Inflammatory macrophage treated with lipopolysaccharide for 4 hours (primary cell): ENCODE measurements at places on chromosomes 6 and 20.
A peak's percentile ranks its signal among the peaks of the same experiment; 100 is the strongest.

- DNase-seq: no peak
Measured at GRCh38 chr20:49747707-49748524, 34.2 kb upstream of the B4GALT5 start.

DNA sequence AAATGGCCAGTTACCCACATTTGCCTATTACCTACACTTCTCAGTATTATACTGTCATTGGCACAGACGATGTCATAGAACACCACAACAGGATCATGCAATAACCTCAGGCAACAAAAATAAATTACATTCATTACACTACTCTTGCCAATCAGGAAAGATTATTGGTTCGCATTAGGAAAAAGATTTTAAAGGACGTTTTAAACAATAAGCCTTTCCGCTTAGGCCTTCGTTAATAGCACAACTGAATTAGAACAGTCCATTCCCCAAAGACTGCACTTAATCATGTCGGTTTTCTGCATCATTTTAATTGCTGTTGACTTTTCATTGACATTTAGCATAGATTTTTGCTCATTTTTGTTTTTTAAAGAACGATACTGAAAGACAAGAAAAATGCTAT lies 912 bp upstream of the SENP6 start:
- DNase-seq: no peak

GRCh38 chr20:57126481-57127092 lies 139.9 kb downstream of the BMP7 start:
- DNase-seq: no peak

DNA sequence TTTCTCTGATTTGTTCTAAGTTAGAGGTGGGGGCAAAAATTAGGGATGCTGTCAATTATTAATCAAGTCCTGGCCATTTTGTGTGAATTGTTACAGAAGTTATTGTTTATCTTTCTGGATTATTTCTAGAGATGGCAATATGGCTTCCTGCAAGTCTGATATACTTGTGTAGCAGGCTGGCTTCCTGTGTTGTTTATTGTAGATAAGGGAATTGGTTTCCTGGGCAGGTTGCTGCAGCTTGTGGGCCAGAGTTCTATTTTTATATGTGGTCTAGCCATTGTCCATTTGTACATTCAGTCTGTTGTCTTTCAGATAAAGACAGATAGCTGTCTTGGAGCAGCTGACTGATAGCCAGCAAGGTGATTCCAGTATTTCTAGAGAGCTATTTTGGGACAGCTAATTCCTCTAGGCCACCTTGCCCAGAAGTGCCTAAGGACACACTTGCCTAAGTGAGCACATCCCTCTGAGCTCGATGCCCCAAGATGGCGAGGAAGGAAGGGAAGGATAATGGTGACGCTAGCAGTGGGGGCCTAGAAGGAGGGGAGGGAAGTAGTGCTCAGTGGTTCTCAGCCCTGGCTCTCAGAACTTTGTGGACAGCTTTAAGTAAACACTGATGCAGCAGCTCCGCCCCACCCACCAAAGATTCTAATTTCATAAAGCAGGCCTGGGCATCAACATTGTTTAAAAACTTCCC lies 25.5 kb downstream of the DDO start:
- DNase-seq: no peak

- DNase-seq: no peak
Measured at GRCh38 chr20:10509376-10509775, 74.3 kb downstream of the SLX4IP start.

DNA sequence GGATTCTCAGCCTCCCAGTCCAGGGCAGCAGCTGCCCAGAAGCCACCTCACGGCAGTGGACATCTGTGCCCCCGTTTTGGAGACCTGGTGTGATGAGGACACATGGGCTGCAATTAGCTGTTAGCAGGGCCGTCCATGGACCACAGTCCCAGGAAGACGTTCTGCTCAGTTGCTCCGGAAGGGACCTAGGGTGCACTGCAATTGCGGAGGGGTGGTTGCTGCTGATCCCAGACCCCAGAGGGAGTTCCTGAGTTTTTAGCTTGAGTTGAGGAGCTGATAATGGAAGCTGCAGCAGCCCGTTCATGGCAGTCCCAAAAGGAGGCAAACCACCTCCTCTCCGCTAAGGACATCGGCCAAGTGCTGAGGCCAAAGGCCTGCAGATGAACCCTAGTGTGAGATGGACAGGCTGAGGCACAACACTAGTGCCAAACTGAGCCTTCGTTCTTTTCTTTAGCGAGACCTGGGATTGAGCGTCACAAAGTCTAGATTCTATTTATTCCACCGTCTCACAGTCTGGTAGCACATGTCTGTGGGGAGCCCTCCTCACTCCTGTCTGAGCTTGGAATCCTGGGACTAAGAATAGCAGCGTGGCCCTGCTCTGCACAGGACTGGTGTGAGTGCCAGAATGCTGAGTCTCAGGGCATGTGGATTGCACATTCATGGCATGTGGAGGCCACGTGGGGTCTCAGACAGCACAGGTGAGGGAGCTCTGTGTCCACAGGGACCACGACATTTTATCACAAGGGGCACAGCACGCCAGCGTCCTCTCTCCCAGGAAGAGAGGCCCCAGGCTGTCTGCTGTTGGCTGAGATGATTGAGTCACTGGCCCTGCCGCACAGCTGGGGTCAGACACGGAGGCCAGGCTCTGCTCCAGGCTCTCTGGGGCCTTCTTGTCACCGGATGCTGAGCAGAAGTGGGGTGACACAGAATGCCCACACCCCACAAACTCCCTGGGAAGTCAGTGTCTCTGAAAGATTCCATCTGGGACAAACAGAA lies 113.4 kb downstream of the PSMB1 start:
- DNase-seq: no peak

GRCh38 chr6:11682561-11682975 lies 96.0 kb downstream of the ADTRP start:
- DNase-seq: peak; percentile 54

DNA sequence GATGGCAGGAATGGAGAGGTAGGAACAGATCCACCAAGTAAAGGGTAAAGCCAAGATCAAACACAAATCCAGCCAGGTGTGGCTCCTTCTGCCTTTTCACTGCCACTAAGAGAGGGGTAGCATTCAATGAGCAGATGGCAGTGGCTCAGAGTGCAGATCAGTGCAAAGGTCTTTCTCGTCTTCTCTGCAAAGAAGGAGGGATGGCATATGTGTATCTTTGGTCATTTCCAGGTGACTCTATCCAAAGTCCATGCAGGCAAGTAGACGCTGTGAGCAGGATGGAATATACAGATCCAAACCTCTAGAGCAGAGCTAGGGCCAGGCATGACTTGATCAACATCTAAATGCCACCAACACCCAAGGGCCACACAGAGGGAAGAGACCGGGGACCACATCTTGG lies 6.9 kb downstream of the BANF2 start:
- DNase-seq: no peak

- DNase-seq: no peak
Measured at GRCh38 chr20:15445056-15445840, 1107.8 kb upstream of the FLRT3 start.

DNA sequence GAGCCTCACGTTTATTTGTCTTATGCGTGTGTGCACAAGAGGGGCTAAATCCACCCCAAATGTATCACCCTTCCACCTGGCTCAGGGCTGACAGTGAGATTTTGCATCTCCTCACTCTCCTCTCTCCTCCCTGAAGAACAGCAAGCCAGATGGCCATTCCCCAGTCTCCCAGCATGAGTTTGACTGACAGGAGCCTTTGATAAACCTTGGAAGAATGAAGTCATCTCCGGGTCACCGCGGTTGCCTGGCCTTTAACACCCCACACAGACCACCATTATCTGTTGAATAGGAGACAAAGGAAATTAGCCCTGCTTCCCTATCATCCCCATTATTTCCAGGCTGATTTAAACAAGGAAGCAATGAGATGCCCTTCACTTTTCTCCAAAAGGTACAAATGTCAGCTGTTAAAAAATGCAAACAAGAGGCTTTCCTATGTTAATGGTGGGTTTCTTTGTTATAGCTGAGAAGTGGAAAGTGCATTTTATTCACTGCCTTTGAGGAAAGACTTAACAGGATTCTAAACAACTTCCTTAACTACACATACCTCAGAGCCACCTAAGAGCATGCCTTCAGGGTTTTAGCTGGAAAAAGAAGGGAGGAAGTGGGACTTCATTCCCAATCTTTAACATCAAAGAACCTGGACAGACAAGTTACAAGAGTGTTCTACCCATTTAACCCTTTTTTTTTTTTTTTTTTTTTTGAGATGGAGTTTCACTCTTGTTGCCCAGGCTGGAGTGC lies 524.8 kb upstream of the ID4 start:
- no peak for DNase-seq

GRCh38 chr6:39430871-39431523 lies 108.5 kb upstream of the KCNK16 start:
- no peak for DNase-seq

DNA sequence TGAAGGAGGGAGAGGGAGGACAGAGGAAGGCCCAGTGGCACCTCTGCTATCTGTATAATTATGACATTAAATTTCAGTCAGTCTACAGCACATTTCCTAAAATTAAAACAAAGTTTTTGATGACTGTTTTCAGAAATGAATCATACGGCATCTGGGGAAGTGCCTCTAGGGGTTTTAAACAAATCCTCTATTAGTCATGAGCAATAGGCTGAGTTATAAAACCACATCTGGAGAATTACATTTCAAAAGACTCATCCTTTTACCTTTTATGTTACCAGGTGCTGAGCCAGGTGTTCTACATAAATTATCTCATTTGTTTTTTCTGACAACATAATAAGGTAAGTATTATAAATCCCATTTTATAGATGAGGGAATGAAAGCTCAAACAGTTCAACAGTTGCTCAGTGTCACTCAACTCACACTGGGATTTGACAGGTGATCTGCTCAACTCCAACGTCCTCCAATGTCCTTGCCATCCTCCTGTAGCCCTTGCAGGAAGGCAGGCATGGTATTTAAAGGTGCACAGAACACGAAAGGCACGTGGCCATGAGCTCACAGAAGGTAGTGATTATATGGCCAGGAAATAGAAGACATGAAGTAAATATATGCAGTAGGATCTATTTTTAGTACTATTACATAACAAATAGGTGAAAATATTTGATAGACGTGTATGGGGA lies 184.2 kb upstream of the MAN1A1 start:
- DNase-seq: peak; percentile 32

- no peak for DNase-seq
Measured at GRCh38 chr20:24783631-24784492, 165.2 kb upstream of the CST7 start.

DNA sequence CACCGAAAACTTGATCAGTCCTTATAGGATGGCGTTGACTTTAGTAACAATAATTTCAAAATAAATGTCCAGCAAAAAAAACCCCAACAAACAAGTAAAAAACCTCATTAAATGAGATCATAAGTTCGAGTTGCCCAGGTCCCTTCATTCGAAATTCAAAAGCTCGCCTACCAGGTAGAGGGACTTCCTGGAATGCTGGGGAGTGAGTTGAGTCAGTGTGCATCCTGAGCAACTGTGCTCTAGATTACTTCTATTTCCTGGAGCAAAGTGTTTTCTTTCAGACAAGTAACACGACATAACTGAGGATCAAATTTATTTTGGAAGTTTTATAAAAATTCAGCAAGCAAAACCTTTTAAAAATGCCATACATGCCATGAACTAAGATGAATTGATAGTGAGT lies 511.9 kb upstream of the CITED2 start:
- DNase-seq: no peak

DNA sequence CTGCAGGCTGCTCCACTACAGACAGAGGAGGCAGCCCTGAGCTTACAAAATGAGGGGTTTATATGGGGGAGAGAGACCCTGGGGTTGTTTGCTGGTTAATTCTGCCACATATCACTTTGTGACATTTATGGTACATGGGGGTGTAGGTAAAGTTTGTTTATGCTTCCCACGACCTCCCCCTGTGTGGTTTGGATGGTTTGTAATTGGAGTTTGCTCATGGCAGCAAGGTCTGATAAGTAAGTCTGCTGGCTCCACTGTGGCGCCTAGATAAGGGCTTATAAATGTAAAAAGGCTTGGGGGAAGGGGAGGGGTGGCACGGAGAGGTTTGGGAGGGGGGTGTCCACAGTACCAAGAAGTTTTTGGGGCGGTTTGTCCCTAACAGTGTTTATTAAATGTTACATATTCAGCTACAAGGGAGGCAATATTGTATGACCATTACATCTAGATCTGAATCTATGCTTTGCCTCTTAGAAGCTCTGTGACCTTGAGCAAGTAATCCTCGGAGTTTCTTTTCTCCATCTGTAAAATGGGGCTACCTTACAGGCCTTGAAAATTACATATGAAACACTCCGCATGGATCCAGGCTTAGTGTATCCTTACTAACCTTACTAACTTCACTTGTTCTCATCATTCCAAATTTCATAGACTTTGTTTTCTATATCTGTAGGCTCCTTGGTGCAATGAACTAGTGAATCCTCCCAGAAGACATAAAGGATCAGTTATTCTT lies 204.8 kb upstream of the NOX3 start:
- DNase-seq: no peak

GRCh38 chr20:13102237-13102636 lies 93.5 kb downstream of the SPTLC3 start:
- no peak for DNase-seq

DNA sequence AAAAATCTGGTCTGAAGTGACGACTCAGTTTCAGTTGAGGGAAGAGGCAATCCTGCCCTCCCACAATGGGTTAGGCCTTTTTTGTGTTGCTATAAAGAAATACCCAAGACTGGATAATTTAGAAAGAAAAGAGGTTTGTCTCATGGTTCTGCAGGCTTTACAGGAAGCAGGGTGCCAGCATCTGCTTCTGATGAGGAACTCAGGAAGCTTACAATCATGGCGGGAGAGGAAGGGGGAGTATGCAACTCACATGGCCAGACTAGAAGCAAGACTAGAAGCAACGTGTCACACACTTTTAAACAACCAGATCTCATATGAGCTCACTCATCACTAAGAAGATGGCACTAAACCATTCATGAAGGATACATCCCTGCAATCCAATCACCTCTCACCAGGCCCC lies 529.3 kb downstream of the KIF16B start:
- DNase-seq: peak; percentile 2

- peak; percentile 27 for DNase-seq
Measured at GRCh38 chr6:157762636-157763035, 60.4 kb upstream of the SNX9 start.

DNA sequence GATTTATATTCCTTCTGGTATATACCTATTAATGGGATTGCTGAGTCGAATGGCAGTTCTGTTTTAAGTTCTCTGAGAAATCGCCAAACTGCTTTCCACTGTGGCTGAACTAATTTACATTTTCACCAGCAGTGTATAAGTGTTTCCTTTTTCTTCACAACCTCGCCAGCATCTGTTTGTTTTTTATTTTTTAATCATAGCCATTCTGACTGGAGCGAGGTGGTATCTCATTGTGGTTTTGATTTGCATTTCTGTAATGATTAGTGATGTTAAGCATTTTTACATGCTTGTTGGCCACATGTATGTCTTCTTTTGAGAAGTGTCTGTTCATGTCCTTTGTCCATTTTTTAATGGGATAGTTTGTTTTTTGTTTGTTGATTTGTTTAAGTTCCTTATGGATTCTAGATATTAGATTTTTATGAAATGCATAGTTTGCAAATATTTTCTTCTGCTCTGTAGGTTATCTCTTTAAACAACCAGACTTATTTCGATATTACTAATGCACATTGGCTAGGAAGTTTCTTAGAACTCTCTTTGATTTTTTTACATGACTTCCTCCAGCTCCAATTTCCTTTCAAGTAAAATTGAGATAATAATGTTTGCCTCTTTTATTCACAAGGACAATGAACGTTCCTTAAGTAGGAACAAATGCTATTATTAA lies 12.2 kb upstream of the VNN1 start:
- DNase-seq: no peak
